ENCODE measurements at places on chromosomes 6 and 20.
A peak's percentile ranks its signal among the peaks of the same experiment; 100 is the strongest.

GRCh38 chr6:89308525-89309395, 6.3 kb downstream of the GABRR2 start:
- DNase-seq, result no peak

DNA sequence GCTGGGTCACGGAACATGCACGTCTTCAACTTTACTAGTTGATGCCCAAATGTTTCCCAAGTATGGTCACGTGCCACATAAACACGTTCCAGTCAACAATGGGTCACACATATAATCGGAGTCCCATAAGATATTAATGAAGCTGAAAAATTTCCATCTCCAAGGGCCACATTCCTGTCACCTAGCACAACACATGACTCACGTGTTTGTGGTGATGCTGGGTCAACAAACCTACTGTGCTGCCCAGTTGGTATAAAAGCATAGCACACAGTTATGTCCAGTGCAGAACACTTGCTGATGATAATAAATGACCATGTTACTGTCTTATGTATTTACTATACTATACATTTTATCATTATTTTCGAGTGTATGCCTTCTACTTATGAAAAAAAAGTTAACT, 68.0 kb upstream of the INSM1 start:
- no peak for DNase-seq

DNA sequence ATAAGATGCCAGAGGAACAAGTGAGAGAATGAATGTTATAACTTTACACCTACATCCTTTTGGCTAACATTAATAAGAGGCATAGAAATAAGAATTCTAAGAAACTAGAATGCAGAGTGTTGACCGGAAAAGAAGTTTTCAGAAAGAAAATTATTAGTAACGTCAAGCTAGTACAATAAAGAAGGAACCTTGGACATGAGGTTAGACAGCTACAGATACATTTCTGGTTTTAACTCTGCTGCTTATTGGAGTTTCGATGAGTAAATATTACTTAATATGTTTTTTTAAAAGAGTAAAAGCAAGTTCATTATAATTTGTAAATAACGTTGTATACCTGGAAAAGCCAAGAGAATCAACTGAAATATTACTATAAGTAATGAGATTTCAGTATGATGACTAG, 22.7 kb downstream of the TAB2 start:
- no peak for DNase-seq

DNA sequence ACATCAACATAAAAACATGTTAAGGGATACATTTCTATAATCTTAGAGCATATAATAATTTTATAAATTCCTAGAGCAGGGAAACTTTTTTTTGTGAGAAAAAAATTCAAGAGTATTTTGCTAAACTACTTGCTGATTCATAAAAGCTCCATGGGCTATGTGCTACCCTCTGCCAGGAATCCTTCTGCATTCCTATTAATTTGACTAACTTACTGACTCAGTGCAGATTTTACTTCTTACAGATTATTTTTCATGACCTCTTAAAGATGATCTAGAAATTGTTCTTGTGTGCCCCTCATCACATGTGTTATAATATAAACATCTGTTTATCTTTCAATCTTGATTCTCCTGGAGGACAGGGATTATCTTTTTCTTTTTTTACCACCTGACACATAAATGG, 5.7 kb downstream of the VTA1 start:
- DNase-seq, result no peak

- DNase-seq, result peak; percentile 63
Observed at GRCh38 chr6:31736021-31736767, at the start of gene CLIC1. CLIC1 (minus strand) TSS chr6:31736530; CDS start chr6:31736300, 230 bp downstream.

- no peak for DNase-seq
Observed at GRCh38 chr20:50725724-50726005, 5.7 kb upstream of the PARD6B start.

DNA sequence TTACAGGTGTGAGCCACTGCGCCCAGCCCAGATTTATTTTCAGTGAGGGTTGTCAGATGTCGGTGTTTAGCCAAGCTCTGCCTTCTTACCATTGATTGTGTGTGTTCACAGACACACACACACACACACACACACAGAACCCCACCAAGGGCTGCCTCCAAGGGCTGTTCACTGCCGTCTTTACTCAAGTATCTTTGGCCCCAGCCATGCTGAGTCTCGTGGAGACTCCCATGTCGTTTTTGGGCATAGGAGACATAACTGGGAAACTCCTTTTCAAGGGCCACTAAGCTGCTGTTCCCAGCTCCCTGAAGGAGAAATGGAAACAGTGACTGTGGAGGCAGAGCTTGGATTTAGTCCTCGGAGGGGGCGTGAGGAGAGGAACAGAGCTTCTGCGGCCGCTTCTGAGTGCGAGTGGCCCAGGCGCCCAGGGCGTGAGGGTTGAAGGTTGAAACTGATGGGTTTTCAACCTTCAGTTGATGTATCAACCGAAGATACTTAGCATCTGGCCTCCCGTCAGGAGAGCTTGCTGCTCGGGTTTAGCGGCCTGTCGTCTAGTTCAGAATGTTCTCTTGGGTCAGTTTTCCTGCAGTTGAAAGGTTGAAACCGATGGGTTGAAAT, 243.6 kb downstream of the TTLL2 start:
- no peak for DNase-seq

GRCh38 chr20:51639206-51639832, 96.8 kb upstream of the NFATC2 start:
- peak; percentile 90 for DNase-seq

GRCh38 chr20:45017857-45018256, 51.5 kb downstream of the STK4 start:
- DNase-seq, result no peak

- no peak for DNase-seq
Observed at GRCh38 chr6:157471077-157471686, 90.2 kb downstream of the ZDHHC14 start.

DNA sequence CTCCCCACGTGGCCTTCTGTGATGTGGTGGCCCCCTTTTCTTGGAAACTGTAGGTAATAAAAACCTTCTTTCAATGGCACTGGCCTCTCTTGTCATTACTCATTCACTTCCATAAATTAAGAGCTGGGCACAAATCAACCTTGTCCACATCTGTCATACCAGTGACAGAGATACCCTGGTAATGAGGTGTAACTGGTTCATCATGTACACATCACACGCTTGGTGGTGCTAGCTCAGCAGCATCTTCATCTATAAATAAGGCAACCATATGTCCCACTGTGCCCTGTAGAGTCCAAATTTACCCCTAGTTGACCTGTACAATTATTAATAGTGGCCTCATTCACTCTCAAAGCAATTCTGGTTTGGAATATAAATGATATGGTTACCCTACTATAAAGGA, 245.6 kb downstream of the HIVEP2 start:
- no peak for DNase-seq

- no peak for DNase-seq
Observed at GRCh38 chr20:60565083-60565482, 606.9 kb downstream of the CDH26 start.

- DNase-seq, result no peak
Observed at GRCh38 chr20:36267605-36268381, 31.5 kb downstream of the AAR2 start.

DNA sequence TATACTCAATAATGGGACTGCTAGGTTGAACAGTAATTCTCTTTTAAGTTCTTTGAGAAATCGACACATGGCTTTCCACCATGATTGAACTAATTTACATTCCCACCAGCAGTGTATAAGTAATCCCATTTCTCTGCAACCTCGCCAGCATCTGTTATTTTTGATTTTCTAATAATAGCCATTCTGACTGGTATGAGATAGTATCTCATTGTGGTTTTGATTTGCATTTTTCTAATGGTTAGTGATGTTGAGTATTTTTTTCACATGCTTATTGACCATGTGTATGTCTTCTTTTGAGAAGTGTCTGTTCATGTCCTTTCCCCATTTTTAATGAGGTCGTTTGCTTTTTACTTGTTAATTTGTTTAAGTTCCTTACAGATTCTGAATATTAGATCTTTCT, 66.5 kb downstream of the STK4 start:
- no peak for DNase-seq

DNA sequence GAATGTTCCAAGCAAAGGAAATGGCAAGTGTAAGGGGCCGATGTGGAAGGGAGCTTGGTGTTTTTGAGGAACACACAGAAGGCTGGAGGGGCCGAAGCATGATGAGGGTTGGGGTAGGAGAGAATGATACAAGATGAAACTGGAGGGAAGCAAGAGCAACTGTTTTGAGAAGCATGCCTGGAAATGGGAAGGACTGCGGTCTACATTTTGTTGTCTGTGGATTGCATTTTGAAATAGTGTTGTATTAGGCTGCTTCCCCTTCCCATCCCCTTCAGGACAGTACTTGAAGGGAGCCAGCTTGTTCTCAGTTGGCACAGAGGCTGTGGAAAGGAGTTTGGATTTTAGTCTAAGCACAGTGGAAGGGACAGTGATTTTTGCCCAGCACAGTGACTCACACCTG, 2.2 kb downstream of the TM9SF4 start:
- no peak for DNase-seq

GRCh38 chr20:22511943-22512910, 72.1 kb downstream of the FOXA2 start:
- DNase-seq, result no peak

- no peak for DNase-seq
Observed at GRCh38 chr20:4100679-4101078, 85.3 kb upstream of the RNF24 start.

- DNase-seq, result no peak
Observed at GRCh38 chr6:168388641-168389633, 52.0 kb upstream of the SMOC2 start.

- DNase-seq, result no peak
Observed at GRCh38 chr6:158626360-158627167, 18.0 kb downstream of the DYNLT1 start.

- peak; percentile 44 for DNase-seq
Observed at GRCh38 chr20:57432862-57433491, 41.8 kb downstream of the RBM38 start.

GRCh38 chr6:41161380-41161779, 1.5 kb downstream of the TREM2 start:
- no peak for DNase-seq

GRCh38 chr6:108531332-108531731, 29.4 kb upstream of the FOXO3 start:
- DNase-seq, result no peak

DNA sequence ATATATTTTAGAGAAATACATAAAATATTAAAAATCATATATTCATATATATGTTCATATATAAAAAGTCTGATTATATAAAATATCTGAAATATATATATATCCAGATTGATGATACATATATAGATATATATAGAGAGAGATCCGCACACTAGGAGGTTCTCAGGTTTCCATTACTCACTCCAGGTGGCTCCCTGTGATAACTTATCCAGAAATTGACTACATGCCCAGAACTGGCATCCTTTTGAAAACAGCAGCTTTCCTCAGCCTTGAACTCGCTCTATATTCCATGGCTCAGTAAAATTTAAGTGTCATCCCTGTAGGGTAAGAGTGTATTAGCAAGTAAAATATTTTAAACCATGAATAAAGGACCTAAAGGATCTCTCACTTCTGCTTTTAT, 206.8 kb downstream of the TINAG start:
- DNase-seq, result no peak

DNA sequence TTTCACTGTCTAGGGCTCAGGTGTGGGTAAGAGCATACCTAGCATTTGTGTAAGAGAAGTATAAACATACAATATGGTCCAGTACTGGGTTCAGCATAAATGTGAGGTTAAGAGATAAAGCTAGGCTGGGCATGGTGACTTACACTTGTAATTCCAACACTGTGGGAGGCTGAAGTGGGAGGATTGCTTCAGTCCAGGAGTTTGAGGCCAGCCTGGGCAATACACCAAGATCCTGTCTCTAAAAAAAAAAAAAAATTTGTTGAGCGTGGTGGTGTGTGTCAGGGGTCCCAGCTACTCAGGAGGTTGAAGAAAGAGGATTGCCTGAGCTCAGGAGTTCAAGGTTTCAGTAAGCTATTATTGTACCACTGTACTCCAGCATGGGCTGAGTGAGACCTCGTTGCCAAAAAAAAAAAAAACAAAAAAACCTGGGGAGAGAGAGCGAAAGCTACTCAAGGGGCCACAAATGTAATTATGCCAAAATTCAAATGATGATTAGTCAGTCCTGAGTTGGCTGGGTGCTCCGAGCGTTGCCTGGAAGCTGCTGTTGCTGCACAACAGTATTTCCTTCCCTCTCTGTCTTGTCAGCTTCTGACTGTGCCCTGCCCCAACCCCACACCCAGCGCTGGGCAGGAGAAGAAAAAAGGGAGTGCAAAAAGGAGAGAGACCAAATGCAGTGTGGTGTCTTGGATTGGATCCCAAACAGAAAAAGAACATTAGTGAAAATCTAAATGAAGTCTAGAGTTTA, 24.0 kb downstream of the CMTR1 start:
- DNase-seq, result no peak

GRCh38 chr6:170139531-170139930, 151.3 kb downstream of the DLL1 start:
- DNase-seq, result no peak

GRCh38 chr20:46688151-46689081, 828 bp downstream of the TP53RK start:
- DNase-seq, result no peak

- no peak for DNase-seq
Observed at GRCh38 chr6:169905041-169905807, 153.8 kb downstream of the ERMARD start.

DNA sequence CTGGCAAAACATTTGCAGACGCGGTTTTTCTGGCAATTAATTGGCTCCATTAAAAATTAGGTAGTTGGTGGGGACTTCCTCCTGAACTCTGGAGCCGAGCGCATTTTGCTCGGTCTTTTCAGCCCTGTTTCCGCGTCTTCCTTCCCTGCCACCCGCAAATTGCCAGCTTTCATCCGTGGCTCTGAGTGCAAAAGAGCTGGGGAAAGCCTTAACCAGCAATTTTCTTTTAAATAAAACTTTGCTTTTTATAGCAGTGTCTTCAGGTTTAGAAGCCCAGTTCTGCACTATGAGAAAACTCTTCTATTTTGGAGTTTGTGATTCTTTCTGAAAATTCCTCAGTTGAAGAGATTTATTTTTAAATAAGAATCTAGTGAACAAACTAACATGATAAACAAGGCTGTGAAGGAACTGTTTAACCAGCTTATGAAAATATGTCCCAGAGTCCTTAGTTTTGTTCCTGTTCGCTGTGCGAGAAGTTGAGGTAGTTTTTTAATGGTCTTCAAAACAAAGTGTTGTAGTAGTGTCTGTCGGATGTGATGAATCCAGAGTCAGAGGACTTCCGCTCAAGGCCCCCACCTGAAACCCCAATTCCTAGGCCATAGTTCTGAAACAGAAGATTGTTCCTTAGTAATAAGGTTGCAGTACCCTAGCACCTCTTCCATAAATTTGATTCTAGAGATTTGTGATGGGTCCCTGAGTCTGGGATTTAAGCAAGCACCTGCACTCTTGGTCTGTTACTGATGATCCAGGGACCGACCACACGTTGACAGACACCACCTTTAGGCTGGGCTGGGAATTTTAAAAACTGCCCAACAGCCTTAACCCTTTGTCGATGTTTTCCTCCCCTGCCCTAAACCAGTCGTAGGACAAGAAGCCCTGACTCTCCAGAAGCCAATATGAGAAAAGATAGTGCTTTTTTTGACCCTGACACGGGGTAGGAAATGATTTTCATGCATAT, 950 bp downstream of the KCTD20 start:
- no peak for DNase-seq

- DNase-seq, result no peak
Observed at GRCh38 chr20:35443003-35443402, 5.0 kb upstream of the GDF5 start.
